ENCODE measurements at places on chromosomes 5 and 9.

- peak; percentile 9 for DNase-seq
These were observed 102.8 kb upstream of the DAP start for GRCh38 chr5:10863763-10864383.

DNA sequence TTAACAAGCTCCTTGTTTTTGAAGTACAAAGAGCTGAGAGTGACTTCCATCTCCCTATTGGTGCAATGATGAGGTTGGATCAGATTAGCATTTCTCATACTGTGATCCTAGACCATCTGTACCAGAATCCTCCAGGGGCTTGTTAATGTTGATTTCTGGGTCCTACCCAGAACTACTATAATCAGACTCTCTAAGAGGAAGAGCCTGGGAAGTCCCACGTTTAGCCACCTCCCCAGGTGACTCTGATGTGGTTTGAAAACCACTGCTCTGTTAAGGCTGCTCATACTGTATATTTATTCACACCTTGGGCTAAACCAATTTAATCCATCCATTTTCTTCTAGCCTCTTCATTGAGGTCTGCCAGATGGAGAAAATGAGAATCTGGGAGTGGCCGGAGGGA, 49.6 kb upstream of the SMIM32 start:
- no peak for DNase-seq

DNA sequence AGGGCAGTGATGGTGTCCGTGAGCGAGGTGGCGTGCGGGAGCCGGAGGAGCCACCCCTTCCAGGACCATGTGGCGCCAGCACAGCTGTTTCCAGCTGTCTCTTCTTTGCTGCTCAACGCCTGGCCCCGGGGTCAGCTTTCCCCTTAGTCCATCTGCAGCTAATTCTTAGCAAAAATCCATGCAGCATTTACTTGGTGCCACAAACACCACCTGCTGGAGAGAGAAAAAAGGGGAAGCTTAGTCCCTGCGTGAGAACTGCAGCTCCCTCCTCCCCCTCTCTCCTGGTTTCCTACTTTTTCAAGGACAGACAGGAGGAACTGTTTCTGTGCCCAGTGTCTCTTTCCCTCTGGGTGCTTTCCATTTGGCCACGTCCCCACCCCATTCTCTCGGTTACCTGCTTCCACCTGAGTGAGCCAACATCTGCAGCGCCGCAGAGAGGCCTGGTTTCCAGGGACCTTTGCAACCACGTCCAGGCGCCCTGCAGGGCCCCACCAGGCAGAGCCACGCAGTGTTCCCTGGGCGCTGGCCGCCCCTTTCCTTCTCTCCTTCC, 3.4 kb downstream of the SLC6A19 start:
- no peak for DNase-seq

DNA sequence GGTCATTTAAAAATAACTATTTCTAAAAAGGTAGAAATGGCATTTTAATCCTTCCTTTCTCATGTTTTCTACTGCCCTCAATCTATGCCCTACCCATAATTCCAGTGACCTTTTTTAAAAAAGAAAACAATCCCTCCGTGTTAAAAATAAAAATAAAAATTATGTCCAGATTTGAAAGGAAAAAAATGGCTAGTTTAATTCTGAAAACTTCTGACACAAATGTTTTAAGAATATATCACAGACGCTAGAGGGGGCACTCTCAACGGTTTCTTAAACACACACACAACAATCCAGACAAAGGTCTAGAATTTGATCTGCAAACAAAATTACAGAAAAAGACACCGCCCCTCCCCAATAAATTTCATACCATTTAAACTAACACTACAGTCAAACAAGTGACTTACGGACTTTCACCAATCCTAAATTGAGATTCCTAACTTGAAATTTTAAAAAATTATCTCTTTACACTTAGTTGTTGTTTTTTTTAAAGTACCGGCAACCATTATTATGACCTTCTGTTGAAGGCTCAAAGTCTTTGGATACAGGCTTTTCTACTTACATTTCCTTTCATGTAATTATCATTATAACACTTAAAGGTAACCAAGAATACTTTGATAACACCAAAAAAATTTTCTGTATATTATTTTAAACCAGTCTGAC, 38.2 kb downstream of the CLINT1 start:
- no peak for DNase-seq

GRCh38 chr5:59069438-59070079, 486.7 kb downstream of the RAB3C start:
- no peak for DNase-seq

GRCh38 chr9:92590377-92590776, 54.6 kb upstream of the ECM2 start:
- no peak for DNase-seq

DNA sequence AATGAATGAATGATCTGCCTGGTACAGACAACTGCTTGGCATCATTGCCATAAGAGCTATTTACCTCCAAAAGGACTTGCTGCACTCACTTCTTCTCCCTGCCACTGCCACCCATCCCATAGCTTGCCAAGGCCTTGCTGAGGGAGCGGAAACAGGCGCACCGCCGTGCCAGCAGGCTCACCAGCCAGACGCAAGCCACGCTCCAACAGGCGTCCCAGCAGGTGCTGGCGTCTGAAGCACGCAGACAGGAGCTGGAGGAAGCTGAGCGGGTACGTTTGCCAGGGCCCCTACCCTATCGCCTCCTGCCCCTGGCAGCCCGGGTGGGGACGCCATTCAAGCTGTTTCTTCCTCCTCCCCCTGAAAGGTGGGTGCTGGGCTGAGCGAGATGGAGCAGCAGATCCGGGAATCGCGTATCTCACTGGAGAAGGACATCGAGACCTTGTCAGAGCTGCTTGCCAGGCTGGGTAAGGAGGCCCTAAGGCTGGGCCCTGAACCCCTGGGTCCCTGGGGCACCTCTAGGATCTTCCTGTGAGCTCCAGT, 8.9 kb upstream of the AIF1L start:
- no peak for DNase-seq

Measured in stimulated activated CD8-positive, alpha-beta memory T cell treated with anti-CD3 and anti-CD28 coated beads, Interleukin-4, amount 100 ng/mL, for 1 hour (primary cell).